ENCODE measurements at places on chromosomes 5 and 9.
A peak's percentile ranks its signal among the peaks of the same experiment; 100 is the strongest.

- DNase-seq = no peak
These were observed 72.4 kb upstream of the FBXW11 start for GRCh38 chr5:172078726-172079345.

DNA sequence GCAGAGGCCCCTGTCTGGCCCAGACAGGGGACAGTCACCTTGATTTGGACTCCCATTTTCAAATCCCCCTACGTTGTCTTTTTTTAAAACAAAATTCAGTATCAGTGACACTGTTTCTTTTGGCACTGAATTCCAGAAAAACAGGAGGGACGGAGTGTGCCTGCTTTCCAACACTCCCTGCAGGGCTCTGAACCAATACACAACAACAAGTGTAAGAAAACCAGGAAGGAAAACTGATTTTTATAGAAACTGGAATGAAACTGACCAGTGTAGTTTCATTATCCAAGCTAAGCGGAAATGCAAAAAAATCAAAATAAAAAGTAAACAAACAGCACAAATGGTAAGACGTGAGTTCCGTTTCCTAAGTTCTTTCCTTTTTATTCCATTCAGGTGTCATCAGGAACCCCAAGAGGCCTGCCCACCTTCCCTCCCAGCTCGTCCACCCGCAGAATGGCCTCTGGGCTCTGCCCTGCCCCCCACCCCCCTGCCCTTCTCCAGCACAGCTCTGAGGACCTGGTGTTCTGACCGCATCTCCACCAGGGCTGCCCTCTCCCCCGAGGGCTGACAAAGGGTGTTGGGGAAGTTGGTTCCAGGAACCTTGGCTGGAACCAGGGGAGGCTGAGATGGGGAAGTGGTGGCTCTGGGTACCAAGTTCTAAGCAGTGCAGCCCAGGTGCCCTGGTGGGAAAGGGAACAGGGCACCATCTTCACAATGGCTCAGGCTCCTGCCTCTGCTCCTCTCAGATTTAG, 73.6 kb downstream of the PSD2 start:
- DNase-seq = no peak

DNA sequence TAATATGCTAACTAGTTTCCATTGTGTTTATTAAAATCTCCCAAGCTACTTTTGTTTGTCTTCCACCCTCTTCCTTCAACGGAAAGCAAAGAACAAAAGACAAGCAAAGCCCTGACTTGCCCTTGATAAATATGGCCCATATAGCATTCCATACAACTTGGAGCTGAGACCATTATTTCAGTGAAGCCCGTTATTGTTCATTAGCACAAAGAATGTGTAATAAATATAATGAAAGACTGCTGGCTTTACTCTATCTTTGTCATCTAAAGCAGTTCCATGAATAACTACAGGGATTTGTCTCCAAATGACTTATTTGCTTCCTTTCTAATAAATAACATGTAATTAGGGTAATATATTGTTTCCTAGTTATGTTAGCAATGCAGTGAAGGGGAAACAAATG, 270.7 kb upstream of the TLE4 start:
- DNase-seq = no peak

DNA sequence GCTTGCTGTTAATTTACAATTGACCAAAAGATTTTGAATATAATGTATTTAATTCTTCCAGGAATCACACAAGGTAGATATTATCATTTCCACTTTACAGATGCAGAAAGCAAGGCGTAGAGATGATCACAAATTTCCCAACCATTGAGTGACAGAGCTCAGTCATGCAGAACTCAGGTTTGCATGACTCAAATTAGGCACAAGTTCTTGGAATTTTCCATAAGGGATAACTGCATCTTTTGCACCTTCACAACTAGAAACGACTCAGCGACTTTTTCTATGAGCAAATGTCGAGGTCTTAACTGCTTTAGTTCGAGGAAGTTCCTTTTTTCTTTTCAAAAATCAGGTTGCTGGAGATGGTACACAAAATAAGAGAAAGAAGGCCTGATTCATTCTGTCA, 265.5 kb upstream of the PAPPA start:
- no peak for DNase-seq

DNA sequence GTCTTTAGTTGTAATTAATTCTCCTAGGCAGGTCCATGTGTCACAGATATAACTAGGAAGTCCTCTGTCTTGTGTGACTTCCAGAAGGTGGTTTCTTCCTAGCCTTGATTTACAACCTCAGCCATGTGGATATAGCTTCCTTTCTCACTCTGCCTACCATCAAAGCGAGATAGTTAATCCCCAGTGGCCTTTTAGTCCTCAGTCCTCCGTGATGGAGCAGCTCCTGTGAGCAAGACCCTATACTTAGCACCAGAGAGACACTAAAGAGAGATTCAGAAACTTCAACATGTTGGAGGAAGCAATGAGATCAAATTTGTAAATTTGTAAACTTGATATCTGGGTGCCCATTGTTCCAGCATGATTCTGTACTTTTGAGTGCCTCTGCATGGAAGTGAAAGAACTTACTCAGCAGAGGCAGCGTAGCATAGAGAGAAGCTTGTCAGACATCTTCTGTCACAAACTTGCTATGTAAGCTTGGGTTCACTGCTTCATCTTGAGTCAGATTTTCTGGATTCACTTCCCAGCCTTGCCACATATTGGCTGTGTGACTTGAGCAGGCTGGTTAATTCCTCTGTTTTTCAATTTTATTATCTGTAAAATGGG, 170.2 kb upstream of the NR3C1 start:
- peak; percentile 32 for DNase-seq

DNA sequence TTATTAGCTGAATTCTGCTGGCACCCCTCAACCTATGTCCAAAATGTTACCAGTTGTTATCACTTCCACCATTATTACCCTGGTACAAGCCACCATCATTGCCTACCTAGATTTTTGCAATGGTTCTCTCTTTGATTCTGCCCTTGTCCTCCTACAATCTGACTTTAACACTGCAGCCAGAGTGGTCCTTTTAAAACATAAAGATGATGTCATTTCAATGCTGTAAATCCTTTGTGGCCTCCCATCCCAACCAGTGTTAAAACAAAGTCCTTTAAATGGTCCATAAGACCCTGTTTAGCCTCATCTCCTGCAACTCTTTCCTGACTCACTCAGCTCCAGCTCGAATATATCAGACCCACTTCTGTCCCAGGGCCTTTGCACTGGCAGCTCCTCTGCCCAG, 54.9 kb upstream of the FSTL4 start:
- DNase-seq = no peak

GRCh38 chr9:85859765-85860164, 81.2 kb upstream of the NAA35 start:
- no peak for DNase-seq

DNA sequence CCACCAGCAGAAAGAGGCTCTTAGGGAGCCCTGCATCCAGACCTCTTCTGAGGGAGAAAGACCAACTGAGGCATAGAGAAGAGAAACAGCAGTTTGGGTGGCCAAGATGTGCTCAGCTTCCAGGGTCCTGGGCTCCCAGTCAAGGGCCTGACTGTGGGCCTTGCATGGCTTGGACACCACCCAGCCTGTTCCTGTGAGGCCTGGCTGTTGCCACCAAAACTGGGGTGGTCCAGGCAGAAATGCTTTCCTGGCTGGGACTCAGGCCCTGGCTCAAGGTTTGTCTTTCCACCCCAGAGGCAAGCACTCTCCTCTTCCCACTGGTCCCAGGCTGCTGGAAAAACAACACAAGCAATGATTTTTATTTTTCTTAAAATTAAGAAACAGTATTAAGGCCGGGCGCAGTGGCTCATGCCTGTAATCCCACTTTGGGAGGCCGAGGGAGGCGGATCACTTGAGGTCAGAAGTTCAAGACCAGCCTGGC, 13.3 kb downstream of the MYOZ3 start:
- no peak for DNase-seq

- no peak for DNase-seq
These were observed 46.7 kb downstream of the ROR2 start for GRCh38 chr9:91903126-91903911.

DNA sequence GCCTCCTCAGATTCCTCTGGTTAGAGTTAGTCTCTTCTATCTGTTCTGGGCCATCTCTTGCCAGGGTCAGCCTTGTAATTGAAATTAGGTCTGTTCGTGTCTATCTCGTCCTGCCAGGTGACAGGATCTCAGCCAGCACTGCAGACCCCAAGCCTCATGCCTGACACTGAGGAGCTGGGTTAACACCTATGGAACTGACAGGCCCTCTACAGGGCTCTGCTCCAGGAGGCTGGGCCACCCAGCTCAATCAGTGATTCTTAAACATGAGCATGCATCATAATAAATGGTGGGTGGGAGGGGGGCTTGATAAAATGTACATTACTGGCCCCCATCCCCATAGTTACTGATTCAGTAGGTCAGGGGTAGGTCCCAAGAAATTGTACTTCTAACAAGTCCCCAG, 103.4 kb downstream of the PSD2 start:
- no peak for DNase-seq

DNA sequence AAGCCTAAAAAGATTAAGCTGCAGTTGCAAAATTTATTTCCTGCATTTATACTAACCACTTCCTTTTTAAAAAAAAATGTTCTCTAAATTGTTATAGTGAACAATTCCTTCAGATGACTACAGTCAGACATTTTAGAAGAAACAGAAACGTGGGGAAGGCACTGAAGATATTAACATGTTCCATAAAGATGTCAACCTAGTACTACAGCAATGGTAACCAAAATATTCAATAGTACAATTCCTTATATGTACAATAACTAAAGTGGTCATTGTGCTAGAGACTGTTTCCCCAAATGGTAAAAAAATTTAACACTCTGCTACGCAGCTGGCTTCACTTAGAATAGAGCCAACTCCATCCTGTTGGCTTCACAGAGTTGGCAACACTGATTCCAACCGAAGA, 97.7 kb downstream of the FNBP1 start:
- peak; percentile 20 for DNase-seq

DNA sequence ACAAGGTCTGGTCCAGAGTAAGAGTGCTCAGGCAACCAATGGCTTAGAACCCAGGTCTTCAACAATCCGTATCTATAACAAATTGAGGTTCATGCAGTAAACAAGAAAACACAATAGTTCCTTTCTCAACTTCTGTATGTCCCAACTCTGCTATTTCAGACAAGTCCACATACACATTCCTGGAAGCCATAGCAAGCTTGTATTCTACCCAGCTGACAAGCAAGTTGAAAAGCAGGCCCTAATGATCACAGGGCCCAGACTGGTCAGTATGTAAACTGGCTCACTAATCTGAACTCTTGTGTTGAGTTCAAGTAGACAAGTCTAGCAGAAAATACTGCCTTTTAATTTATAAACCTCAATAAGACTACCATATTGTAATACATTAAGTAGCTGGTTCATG, 26.9 kb downstream of the FNIP1 start:
- no peak for DNase-seq

DNA sequence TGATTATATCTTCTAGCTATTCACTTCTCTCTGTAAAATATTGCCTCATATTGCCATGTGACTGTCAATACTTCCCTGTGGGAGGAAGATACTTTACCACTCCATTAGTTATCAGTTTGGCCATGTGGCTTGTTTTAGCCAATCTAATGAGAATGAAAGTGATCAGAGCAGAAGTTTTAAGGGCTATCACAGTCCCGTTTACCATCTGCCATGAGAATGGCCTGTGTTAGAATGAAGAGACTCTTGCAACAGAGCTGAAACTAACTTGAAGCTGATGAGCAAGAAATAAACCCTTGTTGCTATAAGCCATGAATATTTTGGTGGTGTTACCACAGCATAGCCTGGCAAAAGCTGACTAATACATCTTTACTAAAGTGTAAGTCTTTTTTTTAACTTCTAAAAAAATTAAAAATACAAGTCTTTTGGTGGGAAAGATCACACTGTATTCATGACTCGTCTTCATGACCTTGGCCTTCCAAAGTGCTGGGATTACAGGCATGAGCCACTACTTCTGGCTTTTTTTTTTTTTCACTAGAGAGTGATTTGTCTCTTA, 68.0 kb upstream of the CTNNA1 start:
- DNase-seq = peak; percentile 59

DNA sequence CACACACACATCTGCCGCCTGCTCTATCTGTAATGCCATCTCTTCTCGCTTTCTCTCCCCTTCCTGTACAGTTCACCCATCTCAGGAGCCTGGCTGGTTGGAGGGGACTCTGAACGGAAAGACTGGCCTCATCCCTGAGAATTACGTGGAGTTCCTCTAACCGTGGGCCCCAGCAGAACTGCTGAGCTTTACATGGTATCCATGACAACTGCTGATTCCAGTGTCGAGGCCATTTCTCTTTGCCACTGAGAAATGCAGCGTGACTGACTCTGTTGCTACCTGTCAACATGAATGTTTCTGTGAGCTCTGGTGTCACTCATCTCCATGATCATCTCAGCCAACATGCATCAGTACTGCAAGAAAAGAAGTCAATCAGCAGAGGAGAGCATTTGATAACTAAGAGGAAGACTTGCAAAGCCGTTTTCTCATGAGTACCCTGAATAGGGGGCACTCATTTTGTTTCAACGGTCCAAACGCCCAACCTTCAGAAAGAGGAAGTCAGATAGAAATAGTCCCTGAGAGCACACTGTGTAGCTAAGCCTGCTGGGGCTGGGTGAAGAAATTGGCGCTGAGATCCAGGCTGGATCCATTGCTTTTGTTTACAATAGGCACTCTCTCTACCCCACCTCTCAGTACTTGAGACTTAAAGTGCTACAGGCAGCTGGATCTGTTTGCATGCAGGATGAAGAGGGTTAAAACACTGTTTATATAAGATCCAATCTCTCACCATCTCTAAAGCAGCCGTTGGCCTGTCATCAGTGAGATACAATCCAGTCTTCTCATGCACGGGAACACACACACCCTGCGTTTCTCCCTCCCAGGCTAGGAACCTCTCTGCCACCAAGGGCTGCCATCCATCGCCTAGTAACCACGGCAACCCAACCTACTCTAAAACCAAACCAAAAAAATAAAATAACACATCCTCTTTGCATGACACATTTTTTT, 180.9 kb downstream of the NR3C1 start:
- DNase-seq = no peak

DNA sequence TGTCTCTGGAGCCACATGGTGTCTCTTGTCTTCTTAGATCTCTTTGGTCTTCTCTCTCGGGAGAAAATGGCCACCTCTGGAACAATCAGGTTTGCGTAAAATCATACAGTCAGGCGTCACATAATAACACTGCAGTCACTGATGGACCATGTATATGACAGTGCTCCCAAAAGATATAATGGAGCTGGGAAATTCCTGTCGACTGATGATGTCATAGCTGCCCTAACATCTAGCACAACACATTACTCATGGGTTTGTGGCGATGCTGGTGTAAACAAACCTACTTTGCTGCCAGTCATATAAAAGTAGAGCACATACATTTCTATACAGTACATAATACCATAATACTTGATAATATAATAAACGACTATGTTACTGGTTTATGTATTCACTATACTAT, 30.1 kb upstream of the RAI14 start:
- DNase-seq = peak; percentile 82

- DNase-seq = no peak
These were observed 694.5 kb upstream of the ZNF608 start for GRCh38 chr5:125440905-125441304.

GRCh38 chr9:122056484-122056883, 36.6 kb downstream of the TTLL11 start:
- peak; percentile 37 for DNase-seq

DNA sequence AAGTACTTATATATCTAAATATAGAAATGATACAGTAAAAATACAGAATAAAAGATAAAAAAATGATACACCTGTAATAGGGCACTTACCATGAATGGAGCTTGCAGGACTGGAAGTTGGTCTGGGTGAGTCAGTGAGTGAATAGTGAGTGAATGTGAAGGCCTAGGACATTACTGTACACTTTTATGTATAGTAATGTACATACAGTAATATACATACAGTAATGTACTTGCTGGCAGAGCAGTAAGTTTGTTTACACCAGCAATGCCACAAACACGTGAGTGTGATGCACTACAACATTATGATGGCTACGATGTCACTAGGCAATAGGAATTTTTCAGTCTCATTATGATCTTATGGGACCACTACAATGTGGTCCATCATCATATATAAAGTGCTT, 34.2 kb downstream of the SUSD1 start:
- no peak for DNase-seq

All from GM23248 (cell line).